ENCODE measurements at places on chromosomes 4 and X.

DNA sequence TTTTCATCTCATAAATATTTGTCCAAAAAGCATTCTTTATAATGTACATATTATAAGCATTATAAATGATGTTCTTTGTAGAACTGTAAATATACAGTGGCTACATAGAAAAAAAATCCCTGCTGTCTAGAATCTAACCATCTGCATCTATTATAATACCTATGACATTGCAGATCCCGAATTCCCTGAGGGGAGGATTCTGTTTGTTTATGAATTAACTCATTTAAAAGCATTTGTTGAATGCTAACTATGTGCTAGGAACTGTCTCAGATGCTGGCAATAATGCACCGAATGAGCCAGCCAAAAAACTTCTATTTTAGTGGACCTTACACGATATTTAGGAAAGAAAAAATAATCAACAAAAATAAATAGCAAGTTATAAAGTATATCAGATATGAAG lies 189.6 kb downstream of the PACRGL start:
- no peak for DNase-seq

DNA sequence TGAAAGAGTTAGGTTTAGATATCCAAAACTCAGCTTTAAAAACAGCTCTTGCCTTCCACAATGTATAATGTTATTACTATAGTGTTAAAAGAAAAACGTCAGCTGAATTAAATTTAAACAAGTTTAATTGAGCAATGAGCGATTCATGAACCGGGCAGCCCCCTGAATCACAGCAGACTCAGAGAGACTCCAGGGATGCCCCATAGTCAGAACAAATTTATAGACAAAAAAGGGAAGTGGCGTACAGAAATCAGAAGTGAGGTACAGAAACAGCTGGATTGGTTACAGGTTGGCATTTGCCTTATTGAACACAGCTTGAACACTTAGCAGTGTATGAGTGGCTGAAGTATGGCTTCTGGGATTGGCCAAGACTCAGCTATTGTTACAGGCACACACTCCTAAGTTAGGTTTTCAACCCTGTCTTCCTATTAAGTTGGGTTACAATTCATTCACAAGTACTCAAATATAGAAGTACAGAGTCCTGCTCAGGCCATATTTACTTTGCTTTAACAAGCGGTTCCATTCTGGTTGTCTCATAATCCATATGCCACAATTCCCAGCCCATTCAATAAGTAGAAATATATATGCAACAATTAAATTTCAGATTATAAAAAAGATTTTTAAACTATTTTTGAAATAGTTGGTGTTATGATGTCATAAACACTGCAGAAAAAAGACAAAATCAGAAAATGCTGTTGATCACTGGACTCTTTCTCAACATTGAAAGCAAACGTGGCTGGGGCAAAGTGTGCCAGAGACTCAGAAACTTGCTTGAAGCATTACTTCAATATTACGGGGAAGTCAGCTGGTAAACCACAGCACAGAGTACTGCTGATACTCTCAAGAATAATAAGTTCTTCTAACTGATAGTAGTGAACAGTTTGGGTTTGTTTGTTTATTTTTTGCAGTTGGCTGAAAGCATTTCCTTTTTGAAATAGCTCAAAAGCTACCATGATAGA lies 459.7 kb downstream of the RAB28 start:
- DNase-seq = no peak

GRCh38 chrX:115345615-115346014 lies 56.1 kb downstream of the LUZP4 start:
- DNase-seq = no peak

DNA sequence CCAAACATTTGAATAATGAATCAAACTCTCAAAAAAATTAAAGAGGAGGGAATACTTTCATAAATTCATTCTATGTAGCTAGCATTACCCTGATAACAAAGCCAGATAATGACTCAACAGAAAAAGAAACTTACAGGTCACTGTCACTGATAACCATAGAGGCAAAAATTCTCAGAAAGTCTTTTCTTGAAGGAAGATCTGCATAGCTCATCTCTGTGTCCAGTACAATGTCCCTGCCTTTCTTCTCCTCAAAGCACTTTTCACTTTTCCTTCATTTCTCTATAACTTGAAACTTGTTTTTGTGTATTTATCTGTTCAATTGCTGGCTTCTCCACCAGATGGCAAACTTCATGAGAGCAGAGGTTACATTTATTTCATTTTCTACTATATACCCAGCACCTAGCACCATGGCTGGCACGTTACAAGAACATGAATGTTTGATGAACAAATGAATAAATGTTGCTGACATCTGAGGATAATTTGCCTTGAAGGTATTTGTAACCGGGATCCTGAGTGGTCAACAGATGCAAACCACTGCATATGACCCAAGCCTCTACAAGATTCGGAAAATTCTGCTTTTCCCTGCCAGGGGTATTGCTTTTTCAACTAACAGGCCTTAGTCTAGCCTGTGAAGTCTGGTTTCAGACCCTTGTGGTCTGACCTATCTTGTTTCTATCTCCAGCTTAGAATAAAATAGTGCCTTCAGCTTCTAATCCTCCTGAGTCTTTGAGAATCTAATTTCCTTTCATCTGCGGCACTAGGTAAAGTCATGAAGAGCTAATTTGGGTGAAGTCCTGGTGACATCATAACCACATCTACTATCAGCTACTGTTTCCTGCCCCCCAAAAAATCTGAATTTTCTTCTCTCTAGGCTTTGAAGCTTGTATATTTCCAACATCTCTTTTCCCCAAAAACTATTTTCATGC lies 52.5 kb upstream of the ANTXR2 start:
- peak; percentile 13 for DNase-seq

GRCh38 chrX:73977542-73978169 lies 326.3 kb upstream of the ZCCHC13 start:
- DNase-seq = no peak

GRCh38 chrX:44489515-44489914 lies 53.1 kb downstream of the FUNDC1 start:
- no peak for DNase-seq

GRCh38 chr4:3111461-3111860 lies 37.0 kb downstream of the HTT start:
- DNase-seq = no peak

DNA sequence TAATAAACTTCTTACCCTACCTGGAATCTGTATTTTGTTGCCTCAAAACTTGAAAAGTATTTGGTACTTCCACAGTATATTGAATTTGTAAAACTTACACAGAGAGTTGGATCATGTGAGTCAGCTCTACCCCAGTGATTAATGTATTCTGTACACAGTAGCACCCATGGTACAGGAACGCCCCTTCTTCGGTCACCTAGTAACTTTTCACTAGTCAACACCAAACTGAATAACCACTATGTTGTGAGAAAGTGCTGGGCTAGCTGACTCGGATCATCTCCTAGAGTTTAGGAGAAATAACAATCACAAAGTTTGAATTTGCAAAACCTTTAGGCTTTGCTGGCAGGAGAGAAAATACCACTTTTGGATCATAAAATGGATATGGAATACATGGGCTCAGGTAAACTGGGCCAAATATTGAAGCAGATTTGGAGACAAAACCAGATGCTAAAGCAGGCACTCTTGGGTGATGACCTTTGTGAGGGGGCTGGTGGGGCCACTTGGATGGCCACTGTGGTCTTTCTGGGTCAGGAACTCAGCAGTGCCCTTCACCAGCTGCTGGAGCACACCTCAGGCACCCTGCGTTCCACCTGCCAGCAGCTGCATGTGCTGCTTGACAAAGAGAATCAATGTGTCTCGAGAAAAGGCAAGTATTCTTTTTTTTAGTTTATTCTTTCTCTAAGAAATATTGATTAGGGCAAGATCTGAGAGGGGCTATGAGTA lies at the start of gene DTHD1:
DTHD1 (plus strand) TSS at position 233 of the 723 bp plus-strand sequence; CDS start at position 376, 143 bp downstream.
- DNase-seq = no peak

DNA sequence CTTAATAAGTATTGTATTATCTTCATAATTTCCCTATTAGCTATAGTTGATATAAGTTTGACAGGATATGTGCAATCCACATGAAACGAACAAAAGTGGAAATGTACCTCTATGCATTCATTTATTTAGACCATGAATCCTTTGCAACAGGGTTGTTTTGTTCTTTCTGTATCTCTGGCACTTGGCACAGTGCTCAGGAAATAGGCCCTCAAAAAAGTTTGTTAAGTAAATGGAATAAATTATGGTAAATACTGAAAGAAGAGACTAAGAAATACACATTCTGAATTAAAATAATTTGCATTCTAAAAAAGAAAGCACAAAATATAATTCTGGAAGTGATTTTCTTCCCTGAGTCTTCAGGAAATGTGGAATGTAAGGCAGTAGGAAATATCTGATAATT lies 39.3 kb downstream of the TAPT1 start:
- DNase-seq = no peak

DNA sequence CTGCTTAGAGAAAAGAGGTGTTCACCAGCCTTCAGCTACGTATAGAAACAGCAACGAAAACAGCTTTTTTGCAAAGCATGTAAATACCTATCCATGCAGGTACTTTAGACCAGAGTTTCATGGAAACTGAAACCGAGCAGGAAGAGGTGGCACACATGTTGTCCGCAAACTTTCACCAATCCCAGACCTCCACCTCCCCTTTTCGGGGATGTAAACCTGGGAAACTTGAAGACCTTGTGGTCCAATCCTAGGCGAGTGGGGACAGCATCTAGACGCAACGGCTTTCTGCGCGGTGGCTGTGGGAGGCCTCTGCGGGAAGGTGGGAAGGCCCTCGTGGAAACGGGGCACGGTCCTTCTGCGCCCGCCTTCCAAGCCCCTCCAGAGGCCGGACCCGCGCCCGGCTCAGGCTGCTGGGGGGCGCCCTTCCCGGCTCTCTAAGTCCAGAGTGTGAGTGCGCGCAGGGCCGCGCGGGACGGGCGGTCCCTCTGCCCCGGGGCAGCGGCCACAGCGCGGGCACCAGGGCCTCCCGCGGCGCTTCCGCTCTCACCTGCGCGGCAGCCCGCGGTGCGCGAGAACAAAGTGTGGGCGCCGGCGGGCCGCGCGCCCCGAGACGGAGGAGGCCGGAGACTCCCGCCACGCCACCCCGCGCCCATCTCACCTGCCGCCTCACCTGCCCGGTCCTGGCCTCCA lies 830 bp upstream of the SHROOM2 start:
- no peak for DNase-seq

DNA sequence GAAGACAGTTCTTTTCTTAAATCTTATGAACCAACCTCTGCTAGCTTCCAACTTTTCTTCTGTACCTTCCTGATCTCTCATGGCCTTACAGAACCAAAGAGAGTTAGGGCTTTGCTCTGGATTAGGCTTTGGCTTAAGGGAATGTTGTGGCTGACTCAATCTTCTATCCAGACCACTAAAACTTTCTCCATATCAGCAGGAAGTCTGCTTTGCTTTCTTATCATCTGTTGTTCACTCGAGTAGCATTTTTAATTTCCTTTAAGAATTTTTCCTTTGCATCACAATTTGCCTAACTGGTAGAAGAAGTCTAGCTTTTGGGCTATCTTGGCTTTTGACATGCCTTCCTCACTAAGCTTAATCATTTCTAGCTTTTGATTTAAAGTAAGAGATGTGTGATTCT lies 167.0 kb downstream of the TBCK start:
- no peak for DNase-seq

- peak; percentile 49 for DNase-seq
These were observed 13.6 kb upstream of the HELT start for GRCh38 chr4:185004562-185005218.

- no peak for DNase-seq
These were observed 143.4 kb downstream of the CENPC start for GRCh38 chr4:67401902-67402301.
